ENCODE measurements at places on chromosomes 2 and 18.

DNA sequence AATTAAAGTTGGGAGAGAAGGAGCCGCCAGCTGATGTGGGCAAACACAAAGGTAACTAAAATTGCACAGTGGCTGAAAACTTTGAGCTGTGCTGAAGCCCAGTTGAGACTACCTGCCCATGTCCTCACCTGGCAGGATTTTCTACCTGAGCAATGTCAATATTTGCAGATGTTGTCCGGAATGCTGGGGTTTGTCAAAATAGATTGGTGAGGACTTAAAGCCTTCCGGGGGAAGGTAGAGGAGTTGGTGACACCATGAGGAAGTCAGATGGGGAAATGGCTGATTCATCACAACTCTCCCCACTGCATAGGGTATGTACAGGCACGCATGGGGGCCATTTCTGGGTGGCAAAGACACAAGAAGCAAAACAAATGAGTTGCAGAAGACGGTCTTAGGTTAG is 114.9 kb downstream of the ALK start:
- no peak for DNase-seq

DNA sequence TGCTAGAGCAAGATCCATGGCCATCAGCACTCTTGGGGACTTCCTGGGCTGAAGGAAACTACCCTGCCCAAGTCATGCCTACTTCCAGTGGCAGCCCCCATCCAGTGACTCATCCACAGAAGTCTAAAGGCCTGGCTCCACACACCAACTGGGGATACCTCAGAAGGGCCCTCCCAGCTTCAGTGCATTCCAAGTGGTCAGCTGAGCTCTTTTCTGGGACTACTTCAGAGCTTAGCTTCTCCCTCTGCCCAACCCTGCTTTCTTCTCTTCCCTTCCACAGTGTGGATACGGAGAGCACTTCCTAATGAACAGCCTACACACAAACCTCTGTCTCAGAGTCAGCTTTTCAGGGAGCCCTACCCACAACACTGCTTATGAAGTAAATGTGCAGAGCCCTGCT is 66.5 kb downstream of the CLHC1 start:
- DNase-seq, result no peak

GRCh38 chr2:60544062-60544461 is 9.4 kb downstream of the BCL11A start:
- no peak for DNase-seq

DNA sequence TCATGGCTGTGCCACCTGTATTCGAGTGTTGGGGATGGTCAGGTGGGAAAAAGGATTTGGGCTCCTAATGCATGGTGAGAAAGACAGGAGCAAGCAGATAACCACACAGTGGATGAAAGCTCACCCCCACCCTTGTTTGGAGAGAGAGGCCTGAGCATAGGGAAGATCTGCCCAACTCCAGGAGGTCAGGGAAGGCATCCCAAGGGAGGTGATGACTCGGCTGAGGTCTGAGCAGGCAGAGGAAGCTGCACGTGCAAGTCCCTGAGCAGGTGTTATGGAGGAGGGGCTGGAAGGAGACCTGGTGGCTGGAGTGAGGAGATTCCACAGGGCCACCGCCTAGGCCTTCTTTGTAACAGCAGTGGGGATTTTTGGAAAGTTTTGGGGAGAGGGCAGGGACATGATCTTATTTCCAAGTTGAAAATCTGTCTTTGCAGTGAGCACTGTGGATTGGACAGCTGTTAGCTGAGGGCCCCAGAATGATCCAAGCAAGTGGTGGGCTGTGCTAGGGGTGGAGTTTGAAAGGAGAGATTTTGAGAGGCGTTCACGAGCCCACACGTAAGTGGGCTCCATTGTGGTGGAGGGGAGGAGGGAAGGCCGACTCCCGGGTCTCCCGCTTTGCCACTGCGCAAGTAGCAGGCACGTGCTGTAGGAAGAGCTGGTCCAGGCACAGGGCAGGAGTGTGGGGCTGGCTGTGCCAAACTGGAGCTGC is 228.5 kb downstream of the GLI2 start:
- no peak for DNase-seq

DNA sequence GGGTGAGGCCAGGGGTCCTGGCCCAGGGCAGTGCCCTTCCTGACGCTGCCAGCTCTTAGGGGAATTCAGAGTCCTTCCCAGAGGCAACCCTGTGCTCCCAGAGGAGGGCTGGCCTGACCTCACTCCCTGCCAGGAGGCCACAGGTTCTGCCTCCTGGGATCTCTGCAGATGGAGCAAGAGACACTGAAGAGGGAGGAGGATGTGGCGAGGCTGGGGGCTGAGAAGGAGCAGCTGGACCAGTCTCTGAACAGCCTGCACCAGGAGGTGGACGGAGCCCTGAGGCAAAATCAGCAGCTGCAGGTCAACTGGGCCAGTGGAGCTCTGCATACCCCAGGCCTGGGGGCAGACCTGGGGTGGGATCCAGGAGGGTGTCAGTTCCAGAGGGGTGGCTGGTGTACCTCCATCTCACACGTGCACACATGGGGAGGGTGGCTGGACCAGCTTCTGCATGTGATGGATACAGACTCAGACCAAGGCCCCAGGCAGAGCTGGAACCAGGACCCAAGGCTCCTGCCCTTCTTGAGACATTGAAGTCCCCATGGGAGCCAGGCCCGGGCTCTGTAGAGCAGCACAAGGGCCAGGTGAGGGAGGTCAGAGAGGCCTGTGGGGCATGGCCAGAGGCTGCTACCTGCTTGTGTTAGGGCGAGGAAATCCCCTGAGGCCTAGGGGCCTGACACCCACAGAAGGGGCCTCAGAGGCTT is 9.7 kb upstream of the SNED1 start:
- DNase-seq, result no peak

DNA sequence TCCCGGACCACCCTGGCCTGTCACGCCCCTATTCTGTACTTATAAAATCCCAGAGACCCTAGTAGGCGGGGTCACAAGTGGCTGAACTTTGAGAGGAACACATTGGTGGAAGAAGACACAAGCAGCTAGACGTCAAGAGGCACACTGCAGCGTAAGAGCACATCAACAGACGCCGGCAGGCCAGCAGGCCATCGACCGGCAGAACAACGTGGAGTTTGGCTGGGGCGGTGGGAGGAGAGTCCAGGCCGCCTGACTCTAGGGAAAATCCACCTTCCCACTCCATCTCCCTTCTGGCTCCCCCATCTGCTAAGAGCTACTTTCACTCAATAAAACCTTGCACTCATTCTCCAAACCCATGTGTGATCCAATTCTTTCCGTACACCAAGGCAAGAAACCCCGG is 601.8 kb upstream of the CDH2 start:
- DNase-seq, result no peak

GRCh38 chr2:111119822-111120252 is 877 bp upstream of the BCL2L11 start:
- DNase-seq, result no peak

- DNase-seq, result no peak
Observed at GRCh38 chr2:65228263-65228750, 676 bp downstream of the ACTR2 start.

GRCh38 chr2:96967961-96968360 is 18.4 kb downstream of the FAM178B start:
- DNase-seq, result no peak

- DNase-seq, result no peak
Observed at GRCh38 chr2:201262718-201263117, 2.4 kb downstream of the CASP8 start.

GRCh38 chr18:46466234-46467160 is 190.5 kb downstream of the LOXHD1 start:
- DNase-seq, result no peak

GRCh38 chr2:197191940-197192322 is 118.6 kb downstream of the ANKRD44 start:
- peak; percentile 52 for DNase-seq

GRCh38 chr2:160454070-160454797 is 39.4 kb downstream of the RBMS1 start:
- no peak for DNase-seq

DNA sequence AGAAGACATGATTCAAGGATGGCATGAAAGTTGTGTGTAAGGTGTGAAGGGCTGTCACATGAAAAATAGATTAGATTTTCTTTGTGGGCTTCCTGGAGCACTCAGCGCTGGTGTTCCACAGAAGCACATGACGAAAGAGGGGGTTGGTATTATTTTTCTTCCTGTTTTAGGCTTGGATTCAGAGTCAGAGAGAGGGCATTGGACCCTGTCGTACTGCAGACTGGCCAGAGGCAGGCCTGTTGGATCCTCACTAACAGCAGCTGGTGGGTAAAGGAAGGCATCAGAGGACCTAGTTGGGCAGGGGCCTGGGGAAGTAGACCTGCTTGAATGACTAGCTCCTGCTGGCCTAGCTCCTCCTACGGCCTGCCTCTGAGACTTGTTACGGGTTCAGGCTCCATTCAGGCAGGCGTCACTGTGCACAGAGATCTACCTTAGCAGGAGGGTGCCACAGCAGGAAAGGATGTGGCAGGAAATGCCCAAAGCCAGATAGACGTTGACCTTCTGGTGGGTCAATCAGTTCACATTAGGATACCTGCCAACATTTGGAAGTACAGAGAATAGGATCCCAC is 13.1 kb downstream of the CTLA4 start:
- DNase-seq, result no peak

DNA sequence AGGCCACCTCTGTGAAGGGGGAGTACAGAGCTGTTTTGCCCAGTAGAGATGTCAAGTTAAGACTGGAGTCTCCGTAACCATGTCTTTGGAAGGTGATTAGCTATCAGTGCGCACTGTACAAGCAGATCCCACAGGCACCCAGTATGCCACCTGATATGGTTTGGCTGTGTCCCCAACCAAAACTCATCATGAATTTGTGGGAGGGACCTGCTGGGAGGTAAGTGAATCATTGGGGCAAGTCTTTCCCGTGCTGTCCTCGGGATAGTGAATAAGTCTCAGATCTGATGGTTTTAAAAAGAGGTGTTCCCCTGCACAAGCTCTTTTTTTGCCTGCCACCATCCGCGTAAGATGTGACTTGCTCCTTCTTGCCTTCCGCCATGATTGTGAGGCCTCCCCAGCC is 90.2 kb downstream of the ACTR2 start:
- DNase-seq, result no peak

- no peak for DNase-seq
Observed at GRCh38 chr18:48693006-48693405, 154.2 kb downstream of the CTIF start.

- DNase-seq, result no peak
Observed at GRCh38 chr2:97678298-97678697, 8.8 kb downstream of the C2orf92 start.
